C1 segment of cervical spinal cord (tissue), 14 donors: ENCODE measurements at places on chromosomes 3 and 15.
A peak's percentile ranks its signal among the peaks of the same experiment; 100 is the strongest.

DNA sequence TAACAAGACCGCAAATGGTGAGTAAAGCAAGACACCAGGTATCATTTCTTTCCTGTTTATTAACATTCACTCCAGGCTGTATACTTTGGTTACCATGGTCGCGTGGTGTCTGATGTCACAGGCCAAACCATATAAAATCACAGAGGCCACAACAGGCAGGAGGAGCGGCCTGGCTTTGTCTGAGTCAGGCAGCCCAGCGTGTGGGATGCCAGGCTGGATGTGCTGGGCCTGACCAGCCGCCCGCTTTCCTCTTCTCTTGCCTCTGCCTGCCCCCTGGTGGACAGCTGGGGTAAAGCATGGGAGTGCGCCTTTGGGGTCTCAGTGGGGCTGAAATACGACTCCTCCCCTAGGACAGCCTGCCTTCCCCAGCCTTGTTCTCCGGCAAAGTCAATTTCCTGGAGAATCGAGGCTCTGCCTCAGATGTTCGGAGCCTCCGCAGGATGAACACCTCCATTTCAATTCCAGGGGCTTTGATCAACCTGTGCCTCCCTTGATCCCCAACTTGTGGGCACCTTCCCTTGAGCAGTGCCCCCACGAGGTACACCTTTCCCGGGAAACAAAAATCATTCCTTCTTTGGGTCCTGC, 78.2 kb downstream of the CCNL1 start:
- DNase-seq: no peak

DNA sequence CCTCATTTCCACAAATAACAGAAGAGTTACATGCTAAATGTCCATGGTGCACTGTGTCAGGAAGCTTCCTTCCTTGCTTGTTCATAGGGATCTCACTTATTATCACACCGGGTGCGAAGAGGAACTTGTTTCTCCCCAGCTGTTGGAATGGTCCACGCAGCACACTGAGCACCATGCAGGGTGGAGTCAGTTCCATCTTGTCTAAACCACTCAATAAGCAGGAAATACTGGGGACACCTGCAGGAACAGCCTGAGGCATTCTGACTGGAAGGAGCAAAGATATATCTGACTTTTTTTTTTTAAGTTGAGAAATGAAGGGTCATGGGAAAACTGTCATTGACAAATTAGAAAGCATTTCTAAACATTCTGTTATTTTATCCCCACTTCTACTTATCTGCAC, 70.0 kb upstream of the WDR72 start:
- DNase-seq: no peak

DNA sequence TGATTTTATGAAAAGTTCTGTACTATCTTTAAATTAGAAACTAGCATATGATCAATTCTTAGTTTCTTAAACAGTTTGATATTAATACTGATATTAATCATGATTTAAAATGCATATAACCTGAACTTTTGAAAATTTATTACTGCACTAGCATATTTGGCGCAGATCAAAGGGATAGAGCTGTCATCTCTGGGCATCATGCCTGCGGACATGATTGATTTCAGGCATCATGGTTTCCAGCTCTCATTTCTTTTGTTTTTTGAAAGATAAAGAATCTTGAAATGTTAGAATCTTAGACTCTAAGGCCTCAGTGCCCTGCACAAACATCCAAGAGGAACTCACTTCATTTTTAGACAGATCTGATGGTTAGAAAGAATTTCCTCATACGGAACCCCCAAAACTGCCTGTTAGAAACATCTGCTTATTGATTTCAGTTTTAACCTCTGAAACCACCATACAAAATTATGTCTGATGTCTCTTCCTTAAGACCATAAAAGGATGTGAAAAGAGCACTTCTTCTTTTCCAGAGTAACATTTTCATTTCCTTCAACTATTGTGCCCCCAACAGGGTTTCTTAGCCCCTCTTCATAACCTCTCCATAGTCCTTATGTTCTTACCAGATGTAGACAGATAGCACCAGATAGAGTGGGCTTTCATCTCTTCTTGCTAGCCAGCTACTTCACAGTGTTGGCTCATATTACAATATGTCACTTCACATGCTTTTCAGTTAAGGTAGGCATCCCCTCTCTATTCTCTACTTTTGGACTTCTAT, 110.8 kb downstream of the BBX start:
- DNase-seq: no peak

- DNase-seq: peak; percentile 22
These were observed 626 bp upstream of the PTPRG start for GRCh38 chr3:61560517-61561373.

GRCh38 chr3:117084739-117085270, 375.2 kb downstream of the TUSC7 start:
- no peak for DNase-seq
